ENCODE measurements at places on chromosomes 2 and 18.

DNA sequence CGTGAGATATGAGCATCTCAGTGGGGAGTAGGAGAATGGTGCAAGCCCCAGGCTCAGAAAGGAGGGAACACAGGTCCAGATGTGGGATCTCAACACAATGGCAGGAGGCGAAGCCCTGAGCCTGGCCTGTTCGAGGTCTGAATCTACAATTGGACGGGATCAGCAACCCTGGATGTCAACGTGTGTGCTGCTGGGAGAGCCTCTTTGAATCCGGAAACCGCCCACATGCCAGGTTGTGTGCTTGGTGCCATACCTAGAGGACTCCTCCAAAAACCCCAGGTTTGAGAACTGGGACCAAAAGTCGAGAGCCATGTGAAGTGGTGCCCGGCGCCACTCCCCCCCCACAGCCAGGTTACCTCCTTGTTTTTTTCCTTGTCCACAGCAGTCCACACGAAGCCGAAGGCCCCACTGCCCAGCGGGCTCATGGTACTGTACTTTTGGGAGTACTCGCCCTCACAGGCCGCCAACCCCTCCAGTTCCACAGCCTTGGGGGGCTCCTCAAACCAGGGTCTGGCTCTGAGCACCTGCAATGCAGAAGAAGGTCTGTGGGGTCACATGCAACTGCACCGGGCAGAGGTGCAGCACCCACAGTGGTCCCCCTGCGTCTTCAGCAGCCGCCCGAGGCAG is 20.4 kb upstream of the MTERF4 start:
- no peak for DNase-seq

DNA sequence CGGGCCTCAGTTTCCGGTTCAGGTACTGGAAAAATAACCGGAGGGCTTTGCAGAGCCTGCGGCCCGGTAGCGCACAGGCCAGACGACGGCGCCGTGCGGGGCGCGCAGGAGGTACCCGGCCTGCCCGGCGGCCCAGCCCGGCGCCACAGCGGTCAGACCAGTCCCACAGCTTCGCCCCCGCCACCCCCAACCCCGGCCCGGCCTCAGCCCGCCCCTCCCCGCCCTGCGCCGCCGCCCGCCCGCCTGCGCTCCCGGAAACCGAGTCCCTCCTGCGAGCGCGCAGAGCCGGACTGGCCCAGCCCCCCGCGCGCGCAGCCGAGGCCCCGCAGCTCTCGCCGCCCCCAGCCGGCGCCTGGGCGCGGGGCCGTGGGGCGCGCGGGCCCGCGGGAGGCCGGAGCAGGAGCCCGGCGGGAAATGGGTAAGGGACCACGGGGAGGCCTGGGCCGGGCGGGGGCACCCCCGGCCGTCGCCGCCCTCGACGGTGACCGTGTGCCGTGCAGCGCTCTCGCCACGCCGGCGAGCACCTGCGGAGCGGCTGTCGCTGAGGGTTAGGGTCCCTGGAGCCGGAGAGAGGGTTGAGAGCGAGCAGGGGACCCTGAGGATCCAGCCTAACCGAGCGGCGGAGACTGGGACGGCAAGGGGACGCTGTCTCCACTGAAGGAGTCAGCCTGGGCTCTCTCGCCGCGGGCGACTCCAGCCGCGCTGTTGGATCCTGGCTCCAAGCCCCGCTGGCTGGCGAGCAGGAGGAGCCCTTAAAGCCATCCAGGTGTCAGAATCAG is 16.5 kb upstream of the PSD4 start:
- DNase-seq = peak; percentile 17

DNA sequence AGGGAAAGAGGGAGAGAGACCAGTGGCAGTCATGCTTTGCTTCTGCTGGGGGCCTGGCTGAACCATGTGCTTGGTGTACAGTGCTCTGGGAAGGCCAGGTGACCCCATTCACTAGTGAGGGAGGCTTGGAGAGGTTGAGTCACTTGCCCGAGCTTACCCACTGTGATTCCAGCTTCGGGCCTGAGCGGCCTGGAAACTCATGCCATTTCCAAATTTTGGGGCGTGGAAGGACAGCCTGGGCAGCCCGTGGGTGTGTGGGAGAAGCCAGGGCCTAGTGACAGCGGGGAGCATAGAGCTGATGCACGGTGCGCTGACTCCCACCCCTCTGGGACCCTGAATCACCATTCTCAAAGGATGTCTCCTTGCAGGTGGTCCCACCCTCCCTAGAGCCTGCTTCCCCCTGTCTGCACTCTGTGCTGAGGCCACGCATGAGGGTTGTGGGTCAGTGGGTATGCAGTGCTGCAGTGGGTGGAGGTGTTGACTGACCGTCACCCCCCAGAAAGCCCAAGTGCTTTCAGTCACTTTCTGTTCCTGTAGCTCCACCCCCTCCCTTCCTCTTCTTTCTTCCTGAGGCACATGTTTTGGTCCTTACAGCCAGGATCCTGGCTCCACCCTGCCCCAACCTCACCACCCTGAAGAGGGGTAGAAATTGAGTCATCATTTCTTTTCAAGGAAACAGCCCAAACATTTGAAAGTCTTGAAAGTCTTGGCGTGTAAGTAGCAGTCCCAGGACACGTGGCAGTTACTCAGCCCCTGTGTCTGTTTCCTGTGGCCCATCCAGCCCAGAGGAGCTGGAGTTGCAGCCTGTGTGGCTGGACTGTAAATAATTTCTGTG is 69.3 kb upstream of the MCFD2 start:
- DNase-seq = peak; percentile 96

DNA sequence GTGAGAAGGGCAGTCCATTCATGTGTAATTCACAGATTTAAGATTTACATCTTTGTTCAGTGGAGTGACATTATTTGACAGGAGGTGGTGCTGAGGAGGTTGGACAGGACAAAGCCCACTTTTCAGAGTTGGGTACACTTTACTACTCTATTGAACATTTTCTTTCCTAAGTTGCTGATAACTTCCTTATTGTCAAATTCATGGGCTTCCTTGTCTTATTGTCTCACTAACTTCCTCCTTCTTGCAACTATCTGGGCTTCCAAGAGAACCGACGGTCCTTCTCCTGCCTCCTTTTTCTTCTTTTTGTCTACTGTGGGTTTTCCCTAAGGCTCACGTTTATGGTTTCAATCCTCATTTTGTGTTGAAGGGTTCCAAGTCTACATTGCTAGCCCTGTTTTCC is 67.7 kb upstream of the DNMT3A start:
- DNase-seq = no peak

- DNase-seq = peak; percentile 61
Observed at GRCh38 chr2:118371515-118371914, 283.2 kb downstream of the INSIG2 start.

GRCh38 chr2:44912660-44913059 is 28.8 kb upstream of the SIX3 start:
- DNase-seq = no peak

DNA sequence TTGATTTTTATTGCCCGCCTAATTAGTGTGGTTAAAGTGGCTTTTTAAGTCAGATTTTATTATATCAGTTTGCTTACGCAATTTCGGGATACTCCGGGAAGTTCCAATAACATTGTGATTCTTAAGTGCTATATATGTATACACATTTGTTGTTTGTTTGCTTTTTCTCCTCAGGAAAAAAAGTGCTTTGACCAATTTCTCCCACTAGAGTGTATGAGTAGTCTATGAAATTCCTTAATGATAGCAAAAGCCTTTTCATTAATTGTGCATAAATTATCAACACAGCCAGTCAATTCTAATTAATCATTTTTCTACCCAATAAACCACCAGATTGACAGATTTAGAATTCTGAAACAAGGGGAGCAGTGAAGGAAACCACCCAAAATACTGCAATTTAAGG is 172.2 kb downstream of the DPP10 start:
- no peak for DNase-seq

DNA sequence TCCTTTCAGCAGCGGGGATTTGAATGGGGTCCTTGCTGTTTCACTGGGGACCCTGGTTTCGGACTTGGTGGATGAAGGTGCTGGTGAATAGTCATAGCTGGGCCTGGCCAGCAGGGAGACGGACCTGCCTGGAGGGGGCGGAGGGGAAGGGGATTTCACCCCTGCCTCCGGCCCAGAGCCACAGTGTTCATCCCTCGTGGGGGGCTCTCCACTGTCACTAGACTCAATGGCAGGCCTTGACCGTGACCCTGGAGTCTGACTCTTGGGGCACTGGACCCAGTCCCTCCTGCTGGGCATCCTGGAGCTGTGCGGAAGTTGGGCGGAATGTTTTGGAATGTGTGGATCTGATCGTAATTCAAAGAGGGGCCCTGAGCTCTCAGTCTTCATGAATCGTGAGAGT is 113.9 kb upstream of the LYPD1 start:
- DNase-seq = no peak

DNA sequence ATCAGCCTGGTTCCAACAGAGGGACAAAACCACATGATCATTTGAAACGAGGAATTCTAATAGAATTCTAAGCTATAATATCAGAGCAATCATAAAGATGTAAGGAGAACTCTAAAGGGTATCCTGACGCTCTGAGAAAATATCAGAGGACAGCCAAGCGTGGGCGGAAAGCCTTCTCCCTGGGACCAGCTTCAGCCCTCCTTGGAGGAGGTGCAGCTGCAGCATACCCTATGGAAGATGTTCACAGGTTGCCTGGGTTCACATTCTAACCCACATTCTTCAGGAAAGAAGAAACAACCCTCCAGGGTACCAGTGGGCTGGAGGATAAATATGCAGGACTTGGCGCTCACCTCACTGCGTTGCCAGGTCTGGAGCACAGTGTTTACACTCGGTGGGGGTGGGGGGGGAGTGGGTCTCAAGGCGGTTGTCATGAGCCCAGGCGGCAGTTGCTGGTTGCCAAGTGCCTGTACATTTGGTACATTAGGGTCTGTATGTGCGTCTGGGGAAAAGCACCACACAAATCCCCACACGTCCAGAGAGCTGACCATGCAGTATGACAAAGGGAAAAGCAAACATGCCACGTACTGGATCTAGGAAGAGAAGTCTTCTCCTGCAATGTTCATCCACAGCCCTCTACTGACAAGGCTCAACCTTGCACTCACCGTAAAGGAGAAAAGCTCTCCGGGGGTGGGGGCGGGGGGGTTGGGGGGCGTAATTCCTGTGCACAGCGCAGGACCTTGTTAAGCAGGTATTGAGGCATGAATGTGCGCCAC is 80.5 kb downstream of the CDH19 start:
- DNase-seq = no peak

- no peak for DNase-seq
Observed at GRCh38 chr18:2180586-2180985, 390.7 kb downstream of the METTL4 start.

- no peak for DNase-seq
Observed at GRCh38 chr2:218149098-218149497, 17.7 kb downstream of the CXCR1 start.

- peak; percentile 83 for DNase-seq
Observed at GRCh38 chr2:241217320-241218031, 29.0 kb downstream of the ANO7 start.

DNA sequence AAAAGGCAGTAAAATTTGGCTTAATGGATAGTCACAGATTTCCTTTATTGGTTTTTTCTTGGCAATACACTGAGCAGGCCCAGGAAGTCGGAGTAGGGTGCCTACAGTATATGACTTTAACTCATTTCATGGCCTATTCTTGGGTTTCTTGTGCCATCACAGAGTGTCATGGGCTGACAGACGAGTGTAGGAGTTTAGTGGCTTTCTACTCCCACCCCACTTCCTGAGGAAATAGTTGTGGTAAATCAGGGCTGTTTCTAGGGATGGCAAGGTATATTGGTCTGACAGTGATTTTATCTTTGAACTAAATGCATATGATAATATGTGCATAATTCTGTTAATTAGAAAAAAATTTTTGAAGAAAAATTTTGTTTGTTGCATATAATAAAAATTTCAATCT is 100.1 kb downstream of the PLCL1 start:
- DNase-seq = no peak

GRCh38 chr18:68215931-68216330 is 499.0 kb downstream of the TMX3 start:
- DNase-seq = no peak

- no peak for DNase-seq
Observed at GRCh38 chr2:222240676-222241049, 58.1 kb downstream of the PAX3 start.

DNA sequence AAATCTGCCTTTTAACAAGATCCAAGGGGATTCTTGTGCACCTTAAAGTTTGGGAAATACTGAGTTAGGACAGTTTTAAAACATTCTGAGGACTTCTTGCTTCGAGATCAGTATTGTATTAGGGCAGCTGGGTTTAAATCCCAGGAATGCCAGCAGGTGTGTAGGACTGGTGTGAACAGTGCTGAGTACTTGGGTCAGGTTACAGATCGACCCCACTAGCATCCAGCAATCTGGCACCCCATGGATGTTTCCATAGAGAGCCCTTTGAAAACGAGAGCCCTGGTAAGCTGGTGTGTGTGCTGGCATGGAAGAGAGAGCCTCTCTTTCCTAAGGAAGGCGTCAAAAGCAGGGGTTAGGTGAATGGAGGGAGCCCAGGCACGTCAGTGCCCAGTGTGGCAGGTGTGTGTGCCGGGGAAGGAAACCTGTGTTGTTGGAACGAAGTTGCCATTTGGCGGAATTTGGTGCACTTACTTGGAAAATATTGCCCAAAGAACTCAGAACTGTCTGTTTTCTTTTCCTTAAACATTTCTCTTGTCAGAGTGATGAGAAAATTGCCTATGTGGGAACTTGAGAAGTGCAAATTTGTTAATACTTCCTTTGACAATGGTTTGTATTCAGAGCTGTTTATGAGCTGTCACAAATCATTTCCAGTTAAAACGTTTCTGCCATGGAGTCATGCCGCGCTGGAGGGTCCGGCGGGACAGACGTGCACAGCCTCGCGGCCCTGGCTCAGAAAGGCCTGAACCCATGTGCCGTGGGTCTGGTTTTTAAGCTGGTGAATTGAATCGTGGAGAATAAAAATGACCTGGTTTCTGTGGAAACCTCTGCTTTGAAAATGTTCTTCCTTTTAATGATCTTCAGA is 38.1 kb downstream of the LDLRAD4 start:
- no peak for DNase-seq

GRCh38 chr18:22703883-22704585 is 229.1 kb upstream of the RBBP8 start:
- DNase-seq = peak; percentile 60

GRCh38 chr18:63511285-63511684 is 30.9 kb upstream of the SERPINB12 start:
- peak; percentile 28 for DNase-seq

GRCh38 chr2:25204190-25204838 is 35.9 kb upstream of the POMC start:
- no peak for DNase-seq

- no peak for DNase-seq
Observed at GRCh38 chr2:178084273-178084672, 11.7 kb upstream of the PDE11A start.

GRCh38 chr2:110829413-110830146 is 97.2 kb downstream of the ACOXL start:
- DNase-seq = no peak

All from ACHN (cell line).